ENCODE measurements at places on chromosomes 4 and X.

GRCh38 chr4:43275779-43276178, 383.3 kb downstream of the GRXCR1 start:
- DNase-seq = no peak

DNA sequence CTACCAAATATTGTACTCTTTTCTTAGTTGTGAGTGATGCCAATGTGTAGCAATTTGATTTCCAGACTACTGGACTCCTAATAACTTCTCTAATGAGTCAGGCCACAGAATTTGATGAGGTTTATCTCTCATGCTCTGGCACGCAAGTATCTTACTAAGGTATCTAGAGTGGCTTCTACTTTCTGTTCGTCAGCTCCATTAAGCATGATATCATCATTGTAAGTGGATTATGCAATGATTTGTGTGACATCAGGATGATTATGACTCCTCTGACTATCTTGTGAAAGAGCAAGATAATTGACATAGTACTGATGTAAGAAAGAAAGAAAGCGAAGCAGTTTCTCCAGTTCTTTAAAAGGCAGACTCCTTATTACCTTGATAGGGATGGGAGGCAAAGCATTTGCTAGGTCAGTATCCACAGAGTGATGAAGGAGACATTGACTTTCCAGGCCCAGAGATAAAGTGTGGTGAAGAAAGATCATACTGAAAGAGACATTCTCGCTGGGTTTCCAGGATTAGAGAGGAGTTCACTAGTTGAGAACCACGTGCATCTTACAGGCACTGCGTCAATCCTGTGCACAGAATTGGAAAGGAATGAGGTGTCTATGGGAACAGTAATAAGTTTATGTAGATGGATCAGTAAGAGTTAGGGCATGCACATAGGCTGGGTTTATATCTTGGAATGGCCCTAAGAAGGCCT, 161.9 kb upstream of the STK26 start:
- DNase-seq = no peak

GRCh38 chr4:140085062-140085622, 68.8 kb downstream of the MAML3 start:
- DNase-seq = no peak

- DNase-seq = peak; percentile 52
Measured at GRCh38 chr4:77193511-77194102, 36.6 kb downstream of the CCNG2 start.

All from activated T-helper 1 cell treated with anti-CD3 and anti-CD28 coated beads, Interleukin-2, amount 50 U/mL, for 16 hours (primary cell).